ENCODE measurements at places on chromosomes 16 and 17. TPM values are rescaled to one million over a fixed set of nuclear protein-coding genes. Genes with fewer than 3 reads are reported as not detected.

FOXF1 gene
- 0.14 TPM for total RNA-seq

IRX5 gene
- total RNA-seq: 26.3 TPM

STARD3 gene
- total RNA-seq: 14.1 TPM

ACSM2B gene
- total RNA-seq: not detected

CNGB1 gene
- not detected for total RNA-seq

RANBP10 gene
- total RNA-seq: 11.8 TPM

DNAH3 gene
- total RNA-seq: 0.62 TPM

JPH3 gene
- total RNA-seq: 0.12 TPM

RHBDL3 gene
- total RNA-seq: 2.1 TPM

CSNK1D gene
- total RNA-seq: 66.1 TPM

COL1A1 gene
- total RNA-seq: 227 TPM

UNC45B gene
- total RNA-seq: 188 TPM

NPIPB2 gene
- total RNA-seq: 2.7 TPM

SDR42E2 gene
- not detected for total RNA-seq

KAT7 gene
- total RNA-seq: 46.1 TPM

GP1BA gene
- total RNA-seq: not detected

TAC4 gene
- not detected for total RNA-seq

WNT9B gene
- 1.4 TPM for total RNA-seq

C16orf54 gene
- total RNA-seq: 0.60 TPM

ASIC2 gene
- total RNA-seq: not detected

KRT12 gene
- total RNA-seq: not detected

PPP4C gene
- total RNA-seq: 29.9 TPM

TMEM98 gene
- total RNA-seq: 8.4 TPM

ELAC2 gene
- 68.3 TPM for total RNA-seq

PRR35 gene
- not detected for total RNA-seq

KRTAP1-3 gene
- not detected for total RNA-seq

AARS1 gene
- 63.2 TPM for total RNA-seq

CIBAR2 gene
- not detected for total RNA-seq

SLFN12 gene
- total RNA-seq: 4.3 TPM

E4F1 gene
- 11.0 TPM for total RNA-seq

CDT1 gene
- total RNA-seq: 0.70 TPM

PLA2G10 gene
- not detected for total RNA-seq

SEPTIN1 gene
- 1.5 TPM for total RNA-seq

CACNA1G gene
- total RNA-seq: 0.27 TPM

MYH13 gene
- total RNA-seq: not detected
